ENCODE measurements at places on chromosomes 3 and 15.

DNA sequence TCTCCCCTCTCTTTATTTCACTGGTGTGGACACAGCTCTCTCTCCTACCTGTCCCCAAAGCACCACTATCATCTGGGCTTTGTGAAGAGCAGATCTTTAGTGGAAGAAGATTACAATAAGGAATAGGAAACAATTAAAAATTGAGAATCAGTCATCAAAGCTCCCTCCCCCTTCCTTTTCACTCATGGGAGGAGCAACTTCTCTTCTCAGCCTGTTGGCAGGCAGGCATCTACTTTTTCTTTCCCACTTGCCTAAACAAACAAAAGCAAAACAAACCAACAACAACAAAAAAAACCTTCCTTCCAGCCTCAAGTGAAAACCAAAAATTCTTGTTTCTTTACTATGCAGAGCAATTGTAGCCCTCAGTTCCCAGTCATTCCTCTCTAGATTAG, 125.5 kb upstream of the BHLHE40 start:
- no peak for DNase-seq

- no peak for DNase-seq
These were observed 278.5 kb upstream of the UMPS start for GRCh38 chr3:124451630-124452317.

GRCh38 chr3:53763353-53763752, 82.9 kb downstream of the CHDH start:
- no peak for DNase-seq

DNA sequence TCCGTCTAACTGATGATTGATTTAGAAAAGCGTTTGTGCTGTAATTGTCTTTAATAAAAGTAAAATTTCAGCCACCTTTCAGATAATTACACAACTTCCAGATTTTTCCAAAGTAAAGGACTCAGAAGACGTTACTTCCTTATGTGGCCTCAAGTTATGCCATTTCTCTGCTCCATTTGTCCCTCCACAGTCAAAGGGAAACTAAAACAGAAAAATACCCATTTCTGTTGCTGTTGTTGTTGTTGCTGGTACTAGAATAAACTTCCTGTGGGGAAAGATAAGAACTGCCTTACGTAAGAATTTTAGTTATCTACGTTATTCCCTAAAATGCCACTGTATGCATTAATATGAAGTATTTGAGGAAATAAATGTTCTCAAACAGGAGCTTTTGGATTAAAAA, 153.9 kb downstream of the P3H2 start:
- no peak for DNase-seq

- DNase-seq: no peak
These were observed 170.5 kb upstream of the LRIG1 start for GRCh38 chr3:66671291-66671690.

DNA sequence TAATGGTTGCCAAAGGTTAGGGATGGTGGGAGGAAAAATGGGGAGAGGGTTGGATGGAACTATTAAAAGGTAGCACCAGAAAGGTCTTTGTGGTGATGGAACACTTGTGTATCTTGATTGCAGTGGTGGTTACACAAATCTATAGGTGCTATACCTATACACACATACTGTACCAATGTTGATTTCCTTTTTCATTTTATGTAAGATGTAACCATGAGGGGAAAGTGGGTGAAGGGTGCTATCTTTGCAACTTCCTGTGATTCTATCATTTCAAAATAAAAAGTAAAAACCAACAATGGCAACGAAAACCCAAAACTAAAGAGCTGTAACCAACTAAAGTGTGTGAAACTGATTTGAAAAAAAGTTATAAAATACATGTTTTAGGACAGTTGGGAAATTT, 761 bp upstream of the ZNF35 start:
- DNase-seq: no peak

DNA sequence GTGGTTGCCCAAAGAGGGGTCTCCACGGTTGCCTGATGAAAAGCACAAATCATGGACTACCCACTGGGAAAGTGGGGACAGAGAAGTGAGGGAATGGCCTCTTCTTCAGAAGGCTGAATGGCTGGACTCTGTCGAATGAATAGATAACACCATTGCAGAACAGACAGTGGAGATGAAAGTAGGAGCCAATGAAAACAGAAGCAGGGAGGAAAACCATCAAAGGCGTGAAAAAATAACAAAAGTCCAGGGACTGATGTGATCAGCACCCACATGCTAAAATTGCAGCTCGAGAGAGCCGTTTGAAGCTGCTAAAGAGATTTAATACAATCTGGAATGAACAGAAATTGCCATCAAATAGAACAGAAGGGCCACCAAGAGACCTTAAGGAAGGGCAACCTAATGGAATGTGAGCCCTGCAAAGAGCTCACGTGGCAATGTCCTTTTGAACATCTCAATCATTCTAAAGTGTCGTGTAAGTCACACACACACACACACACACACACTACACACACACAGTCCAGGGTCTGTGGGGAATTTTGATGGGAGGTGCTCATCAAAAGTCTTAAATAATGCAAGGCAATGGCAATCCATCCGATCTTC, 130.9 kb upstream of the ICE2 start:
- DNase-seq: no peak

GRCh38 chr3:37969596-37970100, 20.9 kb upstream of the VILL start:
- no peak for DNase-seq

DNA sequence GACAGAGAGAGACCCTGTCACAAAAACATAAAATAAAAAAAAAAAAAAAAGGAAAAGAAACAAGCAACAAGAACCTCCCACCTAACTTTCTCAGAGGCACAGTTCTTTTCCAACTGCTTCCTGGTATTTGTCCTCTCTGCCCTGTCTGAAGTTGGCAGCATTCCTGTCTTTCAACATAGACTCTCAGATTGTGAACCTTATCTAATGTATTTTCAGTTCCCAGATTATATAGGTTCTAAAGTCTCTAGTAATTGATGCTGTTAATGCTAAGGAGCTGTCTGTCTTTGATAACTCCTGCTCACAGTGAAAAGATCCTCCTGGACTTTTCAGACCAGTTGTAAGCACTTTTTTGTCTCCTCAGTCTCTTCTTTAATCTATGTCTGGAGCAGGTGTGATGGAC, 199.5 kb upstream of the P2RY1 start:
- no peak for DNase-seq

DNA sequence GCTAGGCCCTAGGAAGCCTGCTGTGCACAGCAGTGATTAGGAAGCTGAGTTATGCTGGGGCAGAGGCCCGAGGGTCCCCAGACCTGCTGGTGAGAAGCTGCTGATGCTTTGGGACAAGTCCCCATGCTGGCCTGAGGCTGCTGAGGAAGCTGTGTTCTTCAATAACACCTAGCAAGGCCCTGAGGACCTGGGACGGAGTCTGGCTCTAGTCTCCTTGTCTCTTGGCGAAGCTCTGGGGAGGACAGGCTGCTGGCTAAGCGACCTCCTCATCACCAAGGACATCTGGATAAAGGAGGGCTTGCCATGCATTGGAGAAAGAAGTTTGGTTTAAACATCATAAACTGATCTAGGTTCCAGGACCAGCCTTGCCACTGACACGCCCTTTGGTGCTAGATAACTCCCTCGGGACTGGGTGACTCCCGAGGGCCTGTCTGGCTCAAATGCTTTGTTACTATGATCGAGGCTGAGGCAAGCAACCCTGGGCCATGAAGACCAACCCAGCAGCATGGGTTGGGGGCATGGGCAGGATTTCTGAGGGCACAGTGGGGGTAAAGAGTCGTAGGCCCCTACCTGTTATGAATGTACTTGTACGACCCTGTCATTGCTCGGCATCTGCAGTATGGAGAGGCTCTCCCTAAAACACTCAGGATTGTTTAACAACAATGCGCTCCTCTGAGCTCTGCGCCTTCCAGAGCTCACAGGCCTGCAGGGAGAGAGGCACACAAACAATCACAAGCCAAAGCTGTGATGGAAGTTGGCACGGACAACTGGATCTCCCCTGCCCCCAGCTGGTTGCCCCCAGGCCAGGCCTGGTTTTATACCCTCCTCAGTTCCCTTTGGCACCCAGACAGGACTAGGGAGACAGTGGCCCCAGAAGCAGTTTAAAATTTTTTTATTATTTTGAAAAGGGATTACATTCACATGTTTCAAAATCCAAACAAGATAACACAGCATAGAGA, 64.4 kb downstream of the LINGO1 start:
- DNase-seq: no peak

GRCh38 chr3:112293368-112294321, at the start of gene SLC9C1:
Gene SLC9C1, minus strand, starts transcription at chr3:112294216. Its CDS starts 7,425 bp downstream, at chr3:112286791.
- no peak for DNase-seq

DNA sequence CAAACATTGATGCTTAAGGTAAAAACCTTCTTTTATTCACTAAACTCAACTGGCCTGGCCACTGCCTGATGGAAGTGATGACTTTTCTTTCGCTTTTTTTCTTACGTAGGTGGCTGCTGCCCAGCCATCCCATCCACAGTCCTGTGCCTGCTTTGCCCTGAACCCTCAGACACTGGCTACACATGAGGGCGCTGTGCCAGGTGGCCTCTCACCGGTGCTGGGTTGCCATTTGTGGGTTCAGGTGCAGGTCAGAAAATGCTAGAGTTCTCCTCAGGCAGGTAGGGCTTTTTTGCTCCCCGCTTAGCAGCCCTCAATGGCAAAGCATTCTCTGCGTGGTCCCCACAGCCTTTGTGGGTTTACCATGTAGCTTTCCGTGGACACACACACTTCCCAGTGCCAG, 88.3 kb upstream of the PRR23E start:
- no peak for DNase-seq

DNA sequence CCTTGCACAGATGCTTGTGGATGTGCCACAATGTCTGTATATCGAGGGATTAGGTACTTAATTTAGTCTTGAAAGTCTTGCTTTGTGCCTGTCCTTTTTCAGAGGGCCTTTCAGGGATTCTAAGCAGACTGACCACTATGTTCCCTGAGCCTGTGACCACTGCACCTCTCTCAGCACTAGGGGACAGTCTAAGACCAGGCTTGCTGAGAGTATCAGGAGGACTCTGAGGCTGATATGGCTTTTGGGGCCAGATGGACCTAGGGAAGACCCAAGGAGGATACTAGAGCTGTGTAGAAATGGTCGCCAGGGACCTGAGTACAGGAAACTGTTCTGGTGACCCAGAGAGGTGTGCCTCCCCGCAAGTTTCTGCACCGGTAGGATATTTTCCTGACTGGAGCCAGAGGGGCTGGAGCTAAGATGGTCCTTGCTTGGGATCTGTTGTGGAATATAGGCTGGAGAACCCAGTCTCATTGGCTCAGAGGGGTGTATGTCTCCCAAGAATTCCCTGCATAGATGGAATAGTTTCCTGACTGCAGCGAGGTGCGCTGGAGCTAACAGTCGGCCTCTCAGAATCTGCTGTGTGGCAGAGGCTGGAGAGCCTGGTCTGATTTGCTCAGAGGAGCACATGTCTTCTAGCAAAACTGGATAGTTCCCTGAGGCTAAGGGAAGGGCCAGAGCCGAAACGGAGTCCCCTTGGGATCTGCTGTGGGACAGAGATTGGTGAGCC, 213.2 kb upstream of the DCBLD2 start:
- no peak for DNase-seq

DNA sequence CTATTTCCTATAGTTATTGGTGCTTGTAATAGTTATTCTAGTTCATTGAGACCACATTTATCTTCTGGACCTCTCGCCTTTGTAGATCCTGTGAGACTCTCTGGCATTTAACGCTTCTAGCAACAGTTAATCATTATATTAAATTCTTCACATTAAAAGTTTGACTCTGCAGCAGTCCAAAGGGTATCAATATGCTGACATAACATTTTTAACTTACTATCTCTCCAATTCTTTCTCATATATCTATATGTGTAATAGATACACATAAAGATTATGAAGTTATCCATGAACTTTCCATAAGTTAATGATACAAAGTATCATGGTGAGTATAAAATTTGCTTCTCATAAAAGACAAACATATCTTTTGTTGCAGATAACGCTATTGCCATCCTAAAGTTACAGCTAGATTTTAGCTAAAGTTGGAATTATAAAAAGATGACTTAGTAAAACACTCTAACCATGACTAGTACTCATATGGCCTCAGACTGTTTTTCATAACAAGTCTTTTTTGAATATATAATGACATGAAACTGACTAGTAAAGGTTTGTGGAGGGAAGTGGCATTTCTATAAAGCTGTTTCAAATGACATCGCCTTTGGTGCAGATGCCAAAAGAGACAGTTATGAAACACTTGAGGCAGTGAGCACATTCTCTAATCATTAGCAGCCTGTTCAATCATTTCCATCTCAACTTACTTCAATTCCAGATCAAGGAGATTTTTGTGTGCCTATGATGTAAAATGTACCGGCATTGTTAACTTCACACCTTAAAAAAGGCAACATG, 379.3 kb upstream of the CBLB start:
- DNase-seq: no peak

DNA sequence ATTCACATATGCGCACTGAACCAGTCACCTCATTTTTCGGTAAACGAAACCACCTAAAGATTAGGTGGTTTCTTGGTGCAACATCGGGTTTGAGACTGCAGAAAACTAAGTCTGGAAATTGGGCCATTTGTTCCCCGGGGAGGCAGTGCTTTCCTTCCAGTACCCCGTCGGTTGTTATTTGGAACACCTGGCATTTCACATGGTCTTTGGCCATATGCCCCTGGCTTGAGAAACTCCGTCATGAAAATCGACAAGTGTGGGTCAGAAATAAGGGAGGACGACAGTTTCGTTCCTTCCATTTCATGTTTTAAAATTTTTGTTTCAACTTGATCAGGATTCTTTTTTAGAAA, 544 bp upstream of the GATM start:
- DNase-seq: no peak
